ENCODE measurements at places on chromosomes 1 and 21.

DNA sequence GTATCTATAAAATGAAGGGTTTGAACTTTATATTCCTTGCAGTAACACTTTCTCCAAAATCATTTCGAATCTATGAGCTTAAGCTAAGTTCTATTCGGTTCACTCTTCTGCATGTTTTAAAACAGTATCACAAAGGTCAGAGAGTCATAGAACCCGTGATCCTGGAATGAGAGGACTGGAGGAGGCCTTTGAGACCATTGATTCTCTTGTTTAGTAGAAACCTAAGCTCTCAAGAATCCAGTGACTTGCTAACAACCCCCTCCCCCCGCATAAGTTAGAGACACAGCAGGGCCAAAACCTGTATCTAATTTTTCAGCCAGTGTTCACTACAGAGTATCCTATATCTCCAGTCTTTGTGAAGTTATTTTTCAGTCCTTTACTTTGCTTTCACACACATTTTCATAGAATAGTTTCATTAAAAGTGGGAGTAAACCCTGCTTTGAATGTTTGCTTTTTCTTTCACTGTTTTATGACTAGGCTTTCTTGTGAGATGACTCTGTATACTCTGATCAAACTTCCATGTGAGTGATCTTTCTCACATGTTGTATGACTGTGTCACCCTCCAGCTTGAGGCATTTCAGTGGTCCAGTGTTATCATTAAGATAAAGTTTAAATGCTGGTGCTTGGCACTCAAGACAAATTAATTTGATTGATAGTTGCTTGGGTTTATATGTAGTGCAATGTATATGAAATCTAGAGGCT, 275.4 kb upstream of the SGIP1 start:
- no peak for DNase-seq

GRCh38 chr1:201260648-201261311, 22.5 kb upstream of the PKP1 start:
- no peak for DNase-seq

GRCh38 chr1:111707906-111708305, 31.3 kb downstream of the INKA2 start:
- DNase-seq: no peak

- DNase-seq: peak; percentile 69
Measured at GRCh38 chr1:19918057-19918456, 5.4 kb downstream of the PLA2G2E start.

GRCh38 chr1:39395357-39395831, 96.0 kb upstream of the BMP8A start:
- no peak for DNase-seq

- DNase-seq: no peak
Measured at GRCh38 chr1:11985171-11985570, 4.9 kb downstream of the MFN2 start.

Data from NCI-H1092 (cell line).